ENCODE measurements at places on chromosomes 5 and 9.

DNA sequence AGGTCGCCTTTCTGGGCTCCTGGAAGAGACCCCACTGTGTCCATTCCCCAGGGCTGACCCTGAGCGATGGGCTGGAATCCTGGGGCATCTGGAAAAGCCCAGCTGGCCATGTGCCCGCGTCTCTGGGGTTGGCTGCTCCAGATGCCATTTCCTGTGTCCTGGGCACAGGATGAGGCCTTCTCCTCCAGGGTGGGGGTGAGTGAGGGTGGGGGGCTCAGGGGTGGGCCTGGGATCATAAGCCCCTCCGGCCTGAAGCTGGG is 30.7 kb downstream of the PAEP start:
- no peak for DNase-seq

DNA sequence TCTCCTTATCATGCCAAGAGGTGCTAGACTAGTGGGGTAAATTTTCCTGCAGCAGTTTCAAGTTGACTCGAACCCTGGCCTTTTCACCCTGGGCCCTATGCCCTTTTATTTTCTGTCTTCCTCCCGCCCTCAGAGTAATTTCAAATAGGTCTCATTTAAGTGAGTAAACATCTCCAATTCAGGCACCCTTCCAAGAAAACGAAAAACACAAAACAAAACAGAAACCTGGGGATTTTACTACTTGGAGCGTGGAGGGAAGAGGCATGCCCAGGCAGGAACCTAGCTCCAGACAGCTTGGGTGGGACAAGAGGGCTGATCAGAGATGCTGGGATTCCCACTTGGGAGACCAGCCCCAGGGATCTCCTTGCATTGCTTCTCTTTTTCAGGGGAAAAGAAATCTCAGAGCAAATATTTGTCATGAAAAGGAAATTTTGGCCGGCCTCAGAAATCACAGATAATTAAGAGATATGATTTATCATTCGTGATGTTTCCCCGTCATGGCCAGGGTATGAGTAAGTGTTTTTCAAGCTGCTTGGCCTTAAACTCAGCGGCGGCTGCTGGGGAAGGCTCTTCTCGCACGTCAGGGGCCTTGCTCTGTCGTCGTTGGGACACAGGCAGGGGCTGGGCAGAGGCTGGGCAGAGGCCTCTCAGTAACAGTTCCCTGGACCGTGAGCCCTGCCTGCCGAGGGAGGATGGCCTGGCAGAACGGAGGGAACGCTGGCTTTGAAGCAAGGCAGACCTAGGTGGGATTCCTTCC is 248.6 kb upstream of the KLF4 start:
- DNase-seq, result no peak

GRCh38 chr9:6147846-6148245 is 67.8 kb upstream of the IL33 start:
- DNase-seq, result no peak

DNA sequence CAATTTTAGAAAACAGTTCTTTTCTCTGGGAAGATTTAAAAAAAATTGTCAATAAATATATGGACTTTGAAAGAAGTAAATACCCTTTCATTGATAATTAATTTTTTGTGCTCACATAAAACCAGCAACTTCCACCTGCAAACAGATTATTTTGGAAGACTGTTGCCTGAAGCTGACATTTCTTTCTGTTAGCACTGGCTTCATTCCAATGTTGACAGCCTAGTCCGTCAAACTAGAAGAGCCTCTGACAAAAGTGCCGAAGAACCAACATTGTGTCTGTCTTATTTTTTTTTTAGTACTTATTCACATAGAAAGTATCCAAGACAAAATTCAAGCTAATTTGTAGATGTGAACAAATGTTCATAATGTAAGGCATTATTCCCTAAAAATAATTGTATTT is 108.6 kb upstream of the TMEM161B start:
- no peak for DNase-seq

DNA sequence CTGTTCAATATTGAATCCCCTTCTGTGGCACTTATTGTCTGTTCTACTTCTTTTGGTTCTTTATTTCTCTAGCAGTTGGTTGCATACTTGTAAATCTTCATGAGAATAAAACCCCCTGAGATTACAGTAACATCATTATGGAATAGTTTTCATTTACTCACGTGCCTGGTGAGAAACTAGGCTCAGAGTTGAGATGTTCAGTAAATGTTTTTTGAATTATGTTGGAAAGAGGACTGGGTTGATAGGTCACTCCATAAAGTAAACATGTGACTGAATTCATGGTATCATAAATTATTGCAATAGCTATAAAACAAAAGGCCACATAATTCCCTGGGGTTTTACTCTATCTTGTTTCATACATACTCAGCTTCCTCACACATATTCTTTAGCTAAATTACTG is 174.2 kb upstream of the C9orf72 start:
- no peak for DNase-seq

GRCh38 chr5:56761151-56761885 is 54.0 kb upstream of the MAP3K1 start:
- no peak for DNase-seq

DNA sequence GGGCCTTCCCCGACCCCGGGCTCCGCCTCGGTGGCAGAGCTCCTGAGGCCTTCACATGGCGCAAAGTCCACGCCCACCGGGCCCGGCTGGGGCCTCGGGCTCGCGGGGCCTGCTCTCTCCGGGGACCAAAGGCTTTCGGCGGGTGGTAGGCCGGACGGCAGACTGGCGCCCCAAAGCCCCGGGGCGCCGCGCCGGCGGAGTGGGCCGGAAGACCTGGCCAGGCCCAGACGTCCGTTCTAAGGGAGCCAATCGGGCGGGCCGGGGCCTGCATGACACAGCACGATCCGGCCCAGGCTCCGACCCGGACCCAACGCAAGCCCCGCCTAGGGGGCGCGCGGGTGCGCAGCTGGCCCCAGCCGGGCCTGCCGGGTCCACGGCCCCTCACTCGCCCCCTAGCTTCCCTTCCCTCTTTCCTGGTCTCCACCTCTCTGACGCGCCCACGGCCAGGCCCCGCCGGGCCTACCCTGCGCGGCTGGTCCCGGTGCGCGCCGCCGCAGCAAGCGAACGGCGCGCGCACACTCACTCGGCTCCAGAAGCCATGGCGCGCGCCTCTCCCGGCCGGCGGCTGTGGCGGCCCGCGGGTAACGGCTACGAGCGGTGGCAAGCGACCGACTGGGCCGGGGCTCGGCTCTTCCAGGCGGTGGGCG is 488 bp downstream of the VCP start:
- peak; percentile 54 for DNase-seq

GRCh38 chr5:174491761-174492350 is 232.5 kb upstream of the MSX2 start:
- DNase-seq, result no peak

DNA sequence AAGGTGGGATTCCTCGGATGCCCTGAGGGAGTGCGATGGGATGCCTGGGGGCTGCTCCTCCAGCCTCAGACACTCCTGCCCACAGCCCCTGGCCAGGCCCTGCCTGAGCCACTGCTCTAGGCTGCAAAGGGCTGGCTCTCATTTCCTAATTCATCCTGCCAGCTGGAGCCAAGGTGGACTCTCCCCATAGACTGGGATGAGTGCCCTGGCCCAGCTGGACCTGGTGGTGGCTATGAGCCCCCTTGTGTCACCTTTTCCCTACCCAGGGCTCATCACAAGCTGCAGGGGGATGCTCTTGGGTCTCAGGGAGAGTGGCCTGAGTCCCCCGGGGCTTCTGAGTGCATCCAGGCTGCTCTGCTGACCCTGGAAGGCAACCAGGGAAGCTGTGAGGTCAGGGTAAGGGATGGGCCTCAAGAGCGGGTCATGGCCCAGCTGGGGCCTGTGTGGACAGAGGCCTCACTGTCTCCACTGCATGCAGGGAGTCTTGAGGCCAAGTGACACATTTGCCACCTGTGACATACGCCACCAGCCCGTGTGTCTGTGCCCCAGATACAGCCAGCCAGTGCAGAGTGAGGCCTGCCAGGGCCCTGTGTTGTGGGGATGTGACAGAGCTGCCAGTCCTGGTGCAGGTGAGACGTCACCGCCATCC is 102.7 kb upstream of the IER5L start:
- no peak for DNase-seq

DNA sequence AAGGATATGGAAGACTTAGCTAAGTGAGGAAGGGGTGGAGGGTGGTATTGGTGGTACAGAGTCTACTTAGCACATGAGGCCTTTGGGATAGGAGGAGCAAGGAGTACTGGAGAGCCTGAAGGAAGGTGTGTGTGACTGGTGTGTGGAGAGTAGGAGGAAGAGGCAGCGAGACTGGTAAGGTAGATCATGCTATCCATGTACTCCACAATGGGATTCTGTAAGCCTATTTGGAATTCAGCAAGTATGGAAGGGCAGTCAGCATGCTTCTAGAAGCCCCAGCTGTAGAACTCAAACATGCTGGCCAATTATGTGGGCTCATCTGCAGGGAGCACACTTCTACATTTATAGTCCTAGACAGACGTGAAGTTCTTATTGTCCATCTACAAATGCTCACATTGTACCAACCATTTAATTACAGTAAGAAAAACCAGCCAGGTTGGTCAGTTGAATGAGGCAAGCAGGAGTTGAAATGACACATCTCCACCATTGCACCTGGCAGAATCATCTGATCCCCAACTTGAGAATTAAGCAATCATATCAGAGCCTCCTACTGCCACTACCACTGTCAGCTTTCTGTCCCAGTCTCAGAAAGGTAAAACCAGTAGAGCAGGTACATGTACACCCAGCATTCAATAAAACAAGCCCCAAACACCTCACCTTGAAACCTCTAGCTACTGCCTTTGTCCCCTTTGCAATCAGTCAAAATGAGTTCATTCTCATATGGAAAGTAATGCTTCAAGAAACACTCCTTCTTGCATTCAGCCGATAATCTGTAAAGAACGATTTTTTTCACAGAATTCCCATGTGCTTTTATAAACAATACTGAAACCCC is 60.9 kb upstream of the GLRX start:
- no peak for DNase-seq

DNA sequence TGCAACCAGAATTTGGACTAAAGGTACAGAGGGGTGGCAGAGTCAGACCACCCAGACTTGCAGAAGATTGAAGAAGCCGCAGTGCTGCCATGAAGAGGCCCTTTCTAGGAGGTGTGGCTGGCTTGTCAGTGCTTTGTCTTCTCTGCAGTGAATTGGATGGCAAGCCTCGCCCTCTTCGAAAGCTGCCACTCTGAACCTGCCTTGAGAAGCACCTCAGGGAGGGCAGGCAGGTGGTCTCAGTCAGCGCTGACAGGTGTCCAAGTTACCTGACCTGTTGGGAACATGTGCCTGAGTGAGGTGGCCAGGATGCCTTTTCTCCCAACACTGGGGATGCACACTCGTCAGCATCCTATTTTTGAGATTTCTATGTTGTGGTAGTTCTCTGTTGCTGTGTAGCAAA is 6.2 kb downstream of the TENT4A start:
- no peak for DNase-seq

DNA sequence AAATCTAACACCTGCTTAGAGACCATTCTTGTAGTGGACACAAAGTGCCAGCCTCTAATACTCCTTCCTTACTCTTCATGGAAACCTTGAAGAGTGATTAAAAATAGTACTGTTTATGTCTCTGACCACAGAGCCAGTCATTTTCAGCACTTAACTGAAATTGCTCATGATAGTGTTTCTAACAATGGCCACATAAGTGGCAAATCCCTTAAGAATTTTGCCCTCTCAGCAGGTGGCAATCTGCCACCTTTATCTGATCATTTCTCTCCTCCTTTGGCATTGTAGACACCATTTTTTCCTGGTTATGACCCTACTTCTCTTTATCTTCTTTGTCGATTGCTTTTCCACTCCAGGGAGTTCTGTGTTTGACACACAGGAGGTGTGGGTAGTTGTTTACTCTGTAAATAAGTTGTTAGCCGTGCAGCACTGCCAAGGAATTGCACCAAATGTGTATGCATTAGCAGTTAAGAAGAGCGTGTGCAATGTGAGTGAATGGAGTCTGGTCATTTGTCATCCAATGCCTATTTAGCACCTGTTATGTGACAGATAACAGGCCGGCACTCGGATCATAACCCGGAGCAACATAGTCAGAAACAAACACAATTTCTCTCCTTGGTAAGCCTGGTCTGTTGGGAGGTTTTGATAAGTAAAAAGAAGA is 36.8 kb upstream of the STARD4 start:
- no peak for DNase-seq

DNA sequence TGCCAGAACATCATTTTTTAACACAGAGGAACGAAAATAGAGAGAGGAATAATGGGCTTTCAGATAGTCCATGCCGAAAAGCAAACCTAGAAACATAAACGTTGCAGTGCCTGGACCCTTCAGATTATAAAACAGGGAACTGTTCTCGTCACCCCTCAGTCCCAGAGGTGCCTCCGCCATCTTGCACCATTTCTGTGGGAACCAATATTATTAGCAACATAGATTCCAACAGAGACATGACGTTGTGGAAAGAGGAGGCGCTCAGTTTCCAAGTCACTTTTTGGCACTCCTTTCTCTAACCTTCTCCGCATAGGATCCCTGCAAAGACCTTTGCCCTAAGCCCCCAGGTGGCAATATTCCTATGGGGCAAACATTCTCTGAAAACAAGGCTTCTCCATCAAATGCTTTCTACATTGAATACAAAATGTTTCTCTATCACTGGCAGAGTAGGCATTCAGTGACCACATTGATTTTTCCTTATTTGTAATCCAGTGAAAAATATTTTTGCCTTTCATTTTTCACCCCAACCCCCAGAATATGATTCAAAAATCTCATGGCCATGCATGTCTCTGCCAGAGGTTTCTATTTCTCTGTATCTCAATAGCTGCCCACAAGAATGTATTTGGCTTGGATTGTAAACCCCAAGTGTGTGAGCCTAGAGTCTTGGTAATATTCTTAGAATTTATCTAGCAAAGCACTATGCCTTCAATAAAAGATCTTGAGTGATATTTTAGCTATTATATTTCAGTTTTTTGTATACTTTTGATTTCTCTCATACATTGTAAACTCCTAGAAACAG is 500.8 kb upstream of the WWC1 start:
- DNase-seq, result no peak

DNA sequence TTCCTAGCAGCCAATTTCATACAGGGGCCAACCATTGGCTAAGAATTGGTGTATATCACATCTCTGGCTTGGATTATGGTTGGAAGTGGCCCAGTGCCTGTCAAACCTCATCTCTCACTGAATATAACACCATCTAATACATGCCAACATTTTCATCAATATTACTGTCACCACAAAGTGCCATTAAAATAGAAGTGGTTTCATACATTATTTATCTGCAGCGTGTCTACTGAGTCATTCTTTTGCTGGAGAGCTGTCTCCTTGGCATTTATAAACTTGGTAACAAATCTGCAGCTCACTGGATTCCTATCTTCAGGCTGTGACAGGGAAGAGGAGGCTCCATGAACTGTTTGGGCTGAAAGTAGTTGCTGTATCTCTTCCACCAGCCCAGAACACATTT is 70.9 kb downstream of the PTTG1 start:
- no peak for DNase-seq

DNA sequence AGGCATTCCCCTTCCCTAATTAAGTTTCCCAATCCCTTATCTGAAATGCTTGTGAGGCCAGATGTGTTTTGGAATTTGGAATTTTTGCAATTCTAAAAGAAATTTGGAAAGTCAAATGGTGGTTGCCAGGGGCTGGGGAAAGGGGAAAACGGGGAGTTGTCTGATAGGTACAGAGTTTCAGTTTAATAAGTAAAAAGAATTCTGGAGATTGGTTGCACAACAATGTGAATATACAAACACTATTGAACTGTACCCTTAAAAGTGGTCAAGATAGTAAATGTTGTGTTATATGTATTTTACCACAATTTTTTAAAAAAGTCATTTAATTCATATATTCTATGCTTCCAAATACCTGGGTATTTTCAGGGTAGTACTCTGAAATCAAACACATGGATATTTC is 154.5 kb downstream of the ADAMTS12 start:
- DNase-seq, result no peak

All from DMS 273 treated with DMSO at 0.1 percent for 48 hours (cell line).